ENCODE measurements at places on chromosomes 13 and 19.

DNA sequence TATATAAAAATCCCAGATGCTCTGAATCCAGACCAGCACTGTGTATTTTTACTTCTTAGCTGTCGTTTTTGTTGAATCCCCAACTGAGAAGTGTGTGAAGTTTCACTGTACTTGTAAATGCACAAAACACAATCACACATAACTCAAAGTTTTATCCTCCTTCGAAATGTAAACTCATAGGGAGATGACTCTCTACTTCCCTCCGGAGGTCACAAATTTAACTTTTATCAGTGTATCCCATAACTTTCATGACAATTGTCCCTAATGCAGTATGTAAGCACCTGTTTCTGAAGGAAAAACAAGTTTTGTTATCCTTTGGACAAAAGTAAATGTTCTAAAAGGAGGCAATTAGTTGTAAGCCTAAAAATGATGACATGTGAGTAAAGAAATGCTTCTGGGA, 665.0 kb upstream of the SLITRK6 start:
- no peak for DNase-seq

DNA sequence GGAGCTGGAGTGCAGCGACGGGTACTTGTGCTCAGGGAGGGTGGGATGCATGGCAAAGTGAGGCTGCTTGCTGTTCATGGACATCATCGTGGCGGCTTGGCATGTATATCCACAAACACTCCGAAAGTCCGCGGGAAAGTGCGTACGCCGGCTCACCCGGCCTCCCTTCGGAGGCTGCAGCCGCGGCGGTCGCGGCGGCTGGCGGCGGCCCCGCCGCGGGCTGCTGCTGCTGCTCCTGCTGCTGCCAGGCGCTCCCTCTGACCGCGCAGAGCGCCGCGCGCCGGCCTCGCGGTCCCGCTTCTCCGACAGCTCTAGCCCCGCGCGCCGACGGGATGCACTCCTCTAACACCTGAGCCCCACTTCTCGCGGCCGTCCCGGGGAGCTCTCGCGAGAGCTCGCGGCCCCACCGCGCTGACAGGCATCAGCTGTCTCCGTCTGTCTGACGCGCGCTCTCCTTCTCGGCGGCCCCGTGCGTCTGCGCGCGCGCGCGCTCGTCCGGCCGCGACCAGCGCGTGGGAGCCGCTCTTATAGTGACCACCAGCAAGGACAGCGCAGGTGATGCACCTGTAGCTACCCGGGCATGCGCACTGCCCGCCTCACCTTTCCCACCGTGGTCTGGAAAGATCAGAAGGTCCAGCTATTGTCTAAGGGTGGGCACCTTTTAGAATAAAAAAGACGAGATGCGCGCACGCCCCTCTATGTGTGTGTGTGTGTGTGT, at the start of gene POU4F1:
TSS of gene POU4F1 (minus strand) at position 313 of the 718 bp plus-strand sequence. CDS start at position 87, 226 bp downstream.
- peak; percentile 54 for DNase-seq

GRCh38 chr13:49539313-49539712, 43.6 kb downstream of the PHF11 start:
- no peak for DNase-seq

DNA sequence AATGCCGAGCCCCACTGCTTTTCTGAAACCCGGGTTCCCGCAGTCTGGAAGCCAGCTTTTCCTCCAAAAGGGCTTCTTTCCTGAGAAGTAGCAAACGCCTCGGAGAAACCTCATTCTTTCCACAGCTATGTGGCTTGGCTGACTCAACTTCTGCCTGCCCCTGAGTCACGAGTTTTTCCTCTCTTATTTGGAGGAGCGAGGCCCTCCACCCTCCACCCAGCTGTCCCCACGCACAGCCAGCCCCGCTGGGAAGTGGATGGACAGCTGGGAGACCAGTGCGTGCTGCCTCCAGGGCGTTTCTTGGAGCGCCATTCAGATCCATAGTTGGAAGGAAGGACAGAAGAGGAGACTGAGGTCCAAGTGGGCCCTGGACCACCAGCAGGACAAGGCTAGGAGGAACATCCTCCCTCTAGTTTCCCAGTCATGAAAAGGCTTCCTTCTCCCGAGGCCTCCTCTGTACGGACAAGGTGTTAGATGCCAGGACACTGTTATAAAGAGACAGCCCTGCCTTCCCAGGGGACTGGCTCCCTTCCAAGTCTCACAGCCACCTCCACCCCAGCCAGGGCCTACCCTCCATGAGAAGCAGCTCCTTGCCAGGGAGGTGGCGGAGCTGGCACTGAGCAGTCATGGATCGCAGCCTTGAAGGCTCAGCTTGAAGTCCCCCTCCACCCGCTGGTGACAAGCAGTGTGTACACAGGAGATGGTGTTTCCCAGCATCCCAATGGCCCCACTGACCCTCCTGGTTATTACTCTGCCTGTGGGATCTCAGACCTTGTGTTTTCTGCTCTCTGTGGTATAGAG, 2.5 kb upstream of the PLEKHF1 start:
- DNase-seq = peak; percentile 17

DNA sequence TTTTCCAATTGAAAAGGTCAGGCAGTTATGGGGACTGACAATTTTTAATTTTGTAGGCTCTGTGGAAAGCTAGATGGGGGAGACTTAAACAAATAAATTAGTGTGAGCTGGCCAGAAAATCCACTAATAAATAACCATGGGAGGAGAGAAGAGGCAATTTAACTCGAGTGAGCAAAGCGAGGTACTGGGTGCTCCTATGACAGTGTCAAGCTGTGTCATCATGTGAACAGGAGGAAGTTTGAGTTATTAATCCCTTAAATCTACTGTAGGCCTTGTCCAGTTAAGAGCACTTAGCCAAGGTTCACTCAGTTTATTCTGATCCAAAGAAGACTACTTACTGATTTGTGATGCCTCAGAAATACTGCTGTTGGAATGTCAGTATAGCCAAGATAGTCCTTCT, 122.8 kb downstream of the OXGR1 start:
- no peak for DNase-seq

- DNase-seq = no peak
These were observed 3.0 kb downstream of the TM6SF2 start for GRCh38 chr19:19269952-19270694.

DNA sequence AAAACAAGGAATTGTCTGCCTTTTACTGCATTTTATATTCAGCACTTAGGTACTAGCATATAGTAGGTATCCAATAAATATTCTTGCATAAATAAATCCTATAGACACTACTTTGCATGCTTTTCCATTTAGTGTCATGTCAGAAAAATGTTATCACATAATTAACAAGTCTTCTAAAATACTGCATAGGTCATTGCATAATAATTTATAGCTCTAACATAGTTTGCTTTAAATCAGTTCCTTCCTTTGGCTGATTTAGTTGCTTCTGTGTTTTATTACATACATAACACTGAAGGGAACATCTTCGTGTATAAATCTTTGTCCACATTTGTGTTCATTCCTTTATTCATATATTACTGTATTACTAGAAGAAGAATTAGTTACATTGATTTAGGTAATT, 36.2 kb downstream of the WASF3 start:
- DNase-seq = no peak

GRCh38 chr19:8367327-8368001, 3.5 kb downstream of the ANGPTL4 start:
- DNase-seq = peak; percentile 86

DNA sequence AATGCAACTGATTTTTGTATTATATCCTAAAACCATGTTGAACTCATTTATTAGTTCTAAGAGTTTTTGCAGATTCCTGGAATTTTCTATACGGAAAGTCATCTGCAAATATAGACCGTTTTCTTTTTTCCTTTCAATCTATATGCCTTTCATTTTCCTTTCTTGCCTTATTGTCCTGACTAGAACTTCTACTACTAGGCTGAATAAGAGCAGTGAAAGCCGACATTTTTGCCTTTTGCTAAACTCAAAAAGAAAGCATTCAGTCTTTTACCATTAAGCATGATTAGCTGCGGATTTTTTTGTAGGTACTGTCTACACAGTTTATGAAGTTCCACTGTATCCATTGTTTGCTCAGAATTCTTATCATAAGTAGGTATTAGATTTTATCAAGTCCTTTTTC, 328.4 kb downstream of the TEX29 start:
- no peak for DNase-seq

- DNase-seq = no peak
These were observed 598.1 kb downstream of the TBC1D4 start for GRCh38 chr13:74883834-74884233.

- DNase-seq = no peak
These were observed 13.7 kb upstream of the SLC35E1 start for GRCh38 chr19:16585808-16586476.

Data from SW 1271 (cell line).